ENCODE measurements at places on chromosomes 13 and 19.

DNA sequence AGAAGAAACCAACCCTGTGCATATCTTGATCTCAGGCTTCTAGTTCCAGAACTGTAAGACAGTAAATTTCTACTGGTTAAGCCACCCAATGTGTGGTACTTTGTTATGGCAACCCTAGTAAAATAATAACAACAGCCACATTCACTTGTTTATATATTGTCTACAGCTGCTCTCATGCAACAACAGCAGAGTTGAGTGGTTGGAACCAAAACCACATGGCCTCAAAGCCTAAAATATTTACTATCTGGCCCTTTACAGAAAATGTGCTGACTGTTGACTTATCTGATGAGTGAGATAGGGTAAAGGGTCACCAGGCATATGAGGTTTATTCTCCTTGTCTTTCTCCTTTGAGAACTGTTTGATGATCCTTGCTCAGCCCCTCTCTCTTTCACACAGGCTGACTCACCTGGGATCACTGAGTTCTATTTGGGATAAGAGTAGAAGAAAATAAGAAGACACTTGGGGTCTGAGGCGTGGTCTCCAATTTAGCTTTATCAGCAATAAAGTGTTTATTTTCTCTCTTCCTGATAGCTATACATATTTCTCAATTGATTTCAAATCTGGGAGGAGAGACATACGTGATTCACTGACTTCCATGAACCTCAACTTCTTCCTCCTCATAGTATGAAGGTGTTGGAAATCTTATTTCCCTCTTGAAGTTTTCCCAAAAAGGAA lies 227.5 kb upstream of the STARD13 start:
- DNase-seq: no peak

DNA sequence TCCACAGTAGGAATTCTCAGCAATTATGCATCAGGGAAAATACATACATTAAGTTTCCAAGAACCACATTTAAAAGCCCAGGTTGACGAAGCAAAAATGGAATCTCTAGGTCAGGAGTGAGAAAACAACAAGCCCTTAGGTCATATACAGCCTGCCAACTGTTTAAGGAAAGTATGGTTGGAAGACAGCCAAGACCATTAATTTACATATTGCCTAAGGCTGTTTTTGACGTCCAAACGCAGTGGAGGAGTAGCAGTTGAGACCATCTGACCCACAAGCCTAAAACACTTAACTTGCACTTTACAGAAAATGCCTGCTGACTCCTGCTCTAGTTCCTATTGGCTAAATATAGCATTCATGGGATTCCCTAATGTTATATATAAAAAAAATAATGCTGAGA lies 299.0 kb downstream of the ITGBL1 start:
- peak; percentile 90 for DNase-seq

GRCh38 chr19:13946414-13946813 lies 5.9 kb upstream of the DCAF15 start:
- no peak for DNase-seq

DNA sequence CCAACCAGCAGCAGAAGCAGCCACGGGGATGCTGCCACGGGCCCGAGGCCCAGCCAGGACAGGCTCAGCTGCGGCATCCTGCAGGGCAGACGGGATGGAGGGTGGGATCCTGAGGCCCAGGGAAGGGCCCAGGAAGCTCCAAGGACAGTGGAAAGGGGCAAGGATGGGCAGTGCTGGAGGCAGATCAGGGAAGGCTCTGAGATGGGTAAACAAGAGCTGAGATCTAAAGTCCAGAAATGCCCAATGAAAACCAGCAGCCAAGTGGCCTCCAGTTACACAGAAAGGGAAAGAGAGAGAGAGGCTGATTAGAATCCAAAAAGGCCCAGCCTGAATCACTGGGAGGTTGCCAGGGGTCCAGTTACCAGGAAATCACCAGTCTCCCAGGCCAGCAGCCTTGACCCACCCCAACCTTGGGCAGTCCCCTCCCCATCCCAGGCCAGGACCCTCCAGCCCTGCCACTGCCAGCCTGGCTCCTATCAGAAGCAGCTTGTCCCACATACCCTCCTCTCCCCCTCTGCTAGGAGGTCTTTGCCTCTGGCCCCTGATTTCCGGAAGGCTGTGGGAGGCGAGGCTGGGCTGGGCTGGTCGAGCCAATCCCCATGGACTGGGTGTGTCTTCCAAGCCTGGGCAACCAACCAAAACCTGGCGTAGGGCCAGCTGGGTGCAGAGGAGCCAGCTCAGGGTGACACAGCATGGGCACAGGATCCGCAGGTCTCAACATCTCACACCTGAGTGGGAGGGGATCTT lies at the start of gene CYP4F11:
CYP4F11 (minus strand) TSS at position 198 of the 747 bp plus-strand sequence; CDS start at position 77, 121 bp downstream.
- DNase-seq: no peak

GRCh38 chr19:49256691-49257090 lies 68.3 kb downstream of the SLC6A16 start:
- no peak for DNase-seq

- peak; percentile 71 for DNase-seq
Measured at GRCh38 chr19:336067-336614, 8.5 kb downstream of the MIER2 start.

- no peak for DNase-seq
Measured at GRCh38 chr13:59664586-59664985, 499.1 kb downstream of the DIAPH3 start.

DNA sequence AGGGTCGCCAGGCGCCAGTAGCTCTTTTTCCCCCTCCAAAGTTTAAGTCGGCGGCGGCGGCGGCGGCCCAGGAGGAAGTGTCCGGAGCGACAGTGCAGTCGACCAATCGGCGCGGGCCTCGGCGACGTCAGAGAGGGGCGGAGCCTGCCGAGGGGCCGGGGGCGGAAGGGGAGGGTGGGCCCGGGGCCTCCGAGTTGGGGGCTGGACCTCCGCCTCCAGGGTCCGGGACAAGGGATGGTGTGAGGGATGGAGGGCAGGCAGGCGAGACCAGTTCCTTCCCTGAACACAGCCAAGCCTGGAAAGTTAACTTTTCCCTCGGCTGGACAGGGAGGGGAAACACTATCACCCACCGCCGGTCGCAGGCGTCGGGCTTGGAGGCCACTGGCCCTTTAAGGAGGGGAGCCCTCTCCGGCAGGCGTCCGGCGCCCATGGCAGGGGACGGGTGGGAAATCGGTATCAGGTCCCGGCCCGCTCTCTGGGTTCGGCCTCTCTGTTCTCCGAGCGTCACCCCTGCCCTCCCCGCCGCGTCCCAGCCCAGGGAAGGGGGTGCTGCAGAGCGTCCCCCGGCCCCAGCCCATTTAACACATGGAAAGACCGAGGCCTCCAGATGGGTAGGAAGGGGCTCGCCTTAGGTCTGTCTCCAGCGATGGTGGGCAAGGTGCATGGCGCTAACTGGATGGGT lies at the start of gene PRKD2:
PRKD2 (minus strand) TSS at position 81 of the 682 bp plus-strand sequence. CDS start 744 bp downstream, outside the sequence.
- DNase-seq: peak; percentile 66

DNA sequence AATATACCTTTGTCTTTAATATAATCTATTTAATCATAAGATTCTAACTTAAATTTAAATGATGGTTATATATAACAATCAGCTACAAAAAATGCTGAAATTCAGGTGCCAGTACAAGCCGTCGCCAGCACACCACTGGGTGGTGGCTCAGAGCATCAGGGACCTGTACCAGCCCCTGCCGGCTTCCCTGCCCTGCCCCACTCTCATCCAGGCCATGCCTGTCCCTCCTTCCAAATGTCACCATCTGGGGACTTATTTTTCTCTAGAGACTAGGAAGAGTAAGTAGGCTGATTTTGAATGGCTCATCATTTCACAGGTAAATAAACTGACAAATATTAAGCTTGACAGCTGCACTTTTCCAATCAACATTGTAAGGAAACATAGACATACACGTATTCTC lies 1.6 kb downstream of the METTL21C start:
- DNase-seq: no peak

GRCh38 chr13:49789968-49790367 lies 2.5 kb downstream of the KPNA3 start:
- DNase-seq: no peak

DNA sequence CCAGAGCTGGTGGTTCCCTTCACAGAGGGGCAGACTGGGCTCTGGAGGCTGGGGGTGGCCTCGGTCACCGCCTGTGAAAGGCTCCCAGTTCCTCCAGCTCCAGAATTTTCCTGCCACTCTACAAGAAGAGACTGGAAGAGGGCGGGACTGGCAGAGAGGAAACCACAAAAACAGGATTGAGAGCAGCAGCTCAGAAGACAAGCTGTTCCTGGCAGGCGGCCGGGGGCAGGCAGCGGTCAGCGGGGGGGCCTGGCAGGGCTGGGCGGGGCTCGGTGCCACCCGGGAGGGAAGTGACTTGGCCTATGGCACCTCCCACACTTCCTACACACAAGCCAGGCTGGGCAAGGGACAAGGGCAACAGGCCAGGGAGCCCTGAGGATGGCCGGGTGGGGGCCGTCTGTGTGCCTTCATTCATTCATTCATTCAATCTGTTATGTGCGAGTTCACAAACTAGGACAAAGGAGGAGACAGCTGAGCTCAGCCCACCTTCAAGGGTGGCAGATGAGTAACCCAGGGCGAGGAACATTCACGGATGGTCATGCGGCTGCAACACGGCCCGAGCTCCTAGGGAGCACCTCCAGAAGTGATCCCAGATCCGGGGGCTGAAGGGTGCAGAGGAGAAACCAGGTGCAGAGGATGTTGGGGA lies 16.9 kb upstream of the BTBD2 start:
- DNase-seq: peak; percentile 88

DNA sequence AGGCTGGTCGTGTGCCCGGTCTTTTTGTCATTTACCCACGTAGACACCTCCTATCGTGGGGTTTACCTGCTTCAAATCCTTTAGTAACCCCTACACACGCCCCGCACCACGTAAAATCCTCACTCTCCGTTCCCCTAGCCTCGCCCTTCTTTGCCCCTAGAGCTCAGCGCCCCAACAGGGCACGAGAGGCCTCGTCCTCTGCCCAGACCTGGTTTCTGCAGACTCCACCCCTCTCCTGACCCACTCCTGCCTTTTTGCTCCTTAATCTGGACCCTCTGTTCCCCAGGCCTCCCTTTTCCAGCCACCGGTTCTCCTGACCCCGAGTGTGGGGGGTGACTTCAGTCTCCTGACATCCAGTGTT lies 412 bp downstream of the ZNF528 start:
- peak; percentile 9 for DNase-seq

DNA sequence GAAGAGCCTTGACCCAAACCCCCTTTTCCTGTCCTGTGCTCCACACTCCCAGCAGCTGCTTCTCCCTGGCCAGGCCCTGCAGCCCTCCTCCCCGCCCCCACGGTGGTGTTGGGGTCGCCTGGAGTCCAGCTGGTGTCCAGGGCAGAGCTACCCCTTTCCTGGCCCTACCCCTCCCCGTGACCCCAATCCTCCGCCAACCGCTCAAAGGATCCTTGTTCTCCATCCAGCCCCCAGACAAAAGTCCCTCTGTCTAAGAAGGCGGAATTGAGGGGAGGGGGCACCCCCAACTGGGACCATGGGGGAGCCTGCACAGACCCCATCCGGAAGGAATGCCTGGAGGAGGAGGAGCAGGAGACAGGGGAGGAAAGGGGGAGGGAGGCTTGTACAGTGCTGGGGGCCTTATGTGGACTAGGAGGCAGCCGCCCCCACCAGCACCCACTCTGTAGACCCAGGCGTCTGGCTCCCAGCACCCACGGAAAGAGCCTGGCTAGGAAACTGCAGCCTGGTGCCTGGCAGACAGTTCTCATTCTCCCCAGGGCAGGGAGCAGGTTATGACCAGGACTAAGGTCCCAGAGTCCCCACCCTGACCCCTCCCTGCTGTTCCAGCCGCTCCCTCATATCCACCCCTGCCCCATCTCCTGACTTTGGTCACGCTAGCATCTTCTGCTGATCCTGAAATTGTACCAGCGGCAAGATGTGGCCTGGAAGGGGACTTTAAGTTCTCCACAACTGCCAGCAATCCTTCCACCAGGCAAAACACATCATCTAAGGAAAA lies at the start of gene FXYD3:
FXYD3 (plus strand) TSS at position 647 of the 775 bp plus-strand sequence. CDS start 3,554 bp downstream, outside the sequence.
- DNase-seq: no peak

DNA sequence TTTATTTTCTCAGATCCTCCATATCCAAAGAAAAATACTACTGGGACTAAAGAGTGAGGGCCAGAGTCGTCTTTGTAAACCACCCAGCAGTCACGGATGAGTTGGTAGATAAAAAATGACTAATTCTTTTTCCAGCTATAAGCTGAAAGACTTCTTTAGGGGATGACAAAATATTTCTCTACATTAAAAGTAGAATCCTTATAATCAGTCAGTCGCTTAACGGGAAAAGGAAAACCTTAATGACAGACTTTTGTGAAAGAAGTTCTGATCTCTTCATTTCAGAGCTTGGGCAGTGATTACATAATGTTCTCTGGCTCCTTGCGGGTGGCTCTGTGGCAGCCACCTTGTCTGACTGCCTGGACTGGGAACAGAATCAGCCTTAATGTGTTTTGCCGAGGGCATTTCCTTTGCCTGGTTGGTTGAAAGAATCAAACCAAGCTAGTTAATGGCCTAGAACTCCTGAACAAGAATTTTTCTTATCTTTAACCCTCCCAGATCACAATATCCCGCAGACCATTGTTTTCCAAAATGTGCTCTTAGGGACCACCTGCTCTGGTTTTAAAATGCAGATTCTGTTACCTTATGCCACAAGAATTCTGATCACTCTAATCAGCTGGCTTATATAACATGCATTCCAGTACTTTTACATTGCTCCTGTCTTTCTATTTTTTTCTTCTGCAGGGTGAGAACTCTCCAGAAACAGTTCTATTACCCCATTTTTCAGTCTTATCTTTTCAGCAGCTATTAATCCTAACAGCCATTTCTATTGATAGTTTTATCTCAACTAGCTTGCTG lies 2.5 kb downstream of the ITM2B start:
- no peak for DNase-seq

- DNase-seq: no peak
Measured at GRCh38 chr13:51283371-51283770, 56.1 kb upstream of the SERPINE3 start.

GRCh38 chr13:78160793-78161192 lies 242.2 kb upstream of the EDNRB start:
- DNase-seq: peak; percentile 81

DNA sequence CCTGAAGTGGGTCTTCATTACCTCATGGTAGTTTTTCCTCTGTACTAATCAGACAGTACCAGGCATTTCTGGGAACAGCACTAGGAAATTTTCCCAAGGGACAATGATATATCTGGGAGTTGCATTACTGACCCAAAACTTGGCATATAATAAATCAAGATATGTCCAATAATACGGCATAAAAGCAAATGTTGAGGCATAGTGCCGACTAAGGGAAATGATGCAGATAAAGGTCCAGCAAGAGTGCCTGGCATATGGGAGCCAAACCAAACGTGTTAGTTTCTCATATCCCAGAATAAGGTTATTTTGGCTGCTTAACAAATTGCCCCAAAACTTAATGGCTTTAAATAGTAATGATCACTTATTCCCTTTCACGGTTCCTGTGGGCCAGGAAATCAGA lies 12.1 kb upstream of the TDRD3 start:
- DNase-seq: no peak

DNA sequence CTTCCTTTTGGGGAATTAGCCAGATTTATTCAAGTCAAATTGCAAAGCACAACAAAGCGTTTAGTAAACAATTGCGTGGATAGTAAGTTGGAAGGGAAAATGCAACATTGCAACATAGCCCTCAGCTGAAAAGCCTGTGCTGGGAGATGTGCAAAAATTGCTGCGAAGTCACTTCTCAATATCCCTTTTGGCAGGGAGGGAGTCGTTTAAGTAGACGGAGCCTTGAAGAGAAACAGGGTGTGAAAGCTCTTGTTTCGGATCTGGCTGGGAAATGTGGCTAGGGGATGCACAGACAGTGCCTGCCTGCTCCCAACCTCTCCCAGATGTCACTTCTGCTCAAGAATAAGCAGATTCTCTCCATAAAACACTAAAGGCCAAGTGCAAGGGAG lies 56.8 kb downstream of the SLC7A1 start:
- no peak for DNase-seq

GRCh38 chr19:41403181-41403970 lies 5.8 kb downstream of the BCKDHA start:
- DNase-seq: no peak

Measured in fibroblast of mammary gland (primary cell).